ENCODE measurements at places on chromosomes 4 and X. TPM values are rescaled to one million over a fixed set of nuclear protein-coding genes. Genes with fewer than 3 reads are reported as not detected.

GRCh38 chrX:122866532-122866931 lies 317.5 kb upstream of the GRIA3 start:
- H3K27ac ChIP-seq: no peak overlapping the region
- H3K4me1 ChIP-seq: no peaks in the 10 kb centered on the region
- no peaks in the 10 kb centered on the region for H3K27me3 ChIP-seq
- no peaks in the 10 kb centered on the region for H3K36me3 ChIP-seq
- no peak for DNase-seq
- H3K4me3 ChIP-seq: no peak overlapping the region

The LEF1 gene
- 19.4 TPM for total RNA-seq

The NEUROG2 gene
- total RNA-seq: 0.09 TPM

- no peak overlapping the region for H3K4me3 ChIP-seq
- no peaks in the 10 kb centered on the region for H3K36me3 ChIP-seq
- H3K4me1 ChIP-seq: peaks cover 3% of the 10 kb centered on the region
- no peaks in the 10 kb centered on the region for H3K27me3 ChIP-seq
- DNase-seq: no peak
Observed at GRCh38 chr4:143291314-143291713, 45.4 kb upstream of the GAB1 start.

GRCh38 chr4:21742326-21742725 lies 206.2 kb downstream of the KCNIP4 start:
- no peaks in the 10 kb centered on the region for H3K4me1 ChIP-seq
- no peak for DNase-seq
- H3K27me3 ChIP-seq: no peaks in the 10 kb centered on the region
- no peak overlapping the region for H3K27ac ChIP-seq
- H3K4me3 ChIP-seq: no peak overlapping the region
- no peaks in the 10 kb centered on the region for H3K36me3 ChIP-seq

DNA sequence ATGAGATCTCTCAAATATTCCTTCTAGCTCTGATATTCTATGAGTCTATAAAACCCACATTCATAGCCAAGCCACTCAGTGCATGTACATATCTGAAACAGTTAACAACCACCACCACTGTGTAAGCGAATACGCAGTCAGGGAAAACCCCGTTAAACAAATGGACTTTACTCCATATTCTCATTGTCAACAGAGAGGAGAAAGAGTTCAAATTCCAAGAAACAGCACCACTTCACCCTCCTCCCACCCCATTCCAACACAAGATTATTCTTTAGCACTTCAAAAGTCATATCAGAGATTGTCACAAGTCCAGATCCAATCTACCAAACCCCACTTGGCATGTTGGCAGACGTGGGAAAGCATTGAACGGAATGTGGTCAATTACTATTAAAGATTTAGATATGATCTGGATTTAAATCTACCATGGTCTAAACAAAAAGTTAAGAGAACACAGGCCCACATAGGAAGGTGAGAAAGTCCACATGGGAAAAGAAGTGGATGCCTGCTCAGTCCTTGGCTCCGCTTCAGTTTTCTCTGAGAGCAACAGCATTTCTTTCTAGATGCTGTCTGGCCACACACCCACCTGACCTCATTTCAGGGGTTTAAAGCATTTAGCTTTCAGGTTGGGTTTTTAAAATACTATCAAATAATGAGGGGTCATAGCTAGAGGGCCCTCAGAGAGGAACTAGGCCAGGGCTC lies 39.8 kb upstream of the KLHL13 start:
- no peaks in the 10 kb centered on the region for H3K27me3 ChIP-seq
- H3K27ac ChIP-seq: no peak overlapping the region
- H3K4me3 ChIP-seq: no peak overlapping the region
- no peaks in the 10 kb centered on the region for H3K4me1 ChIP-seq
- no peak for DNase-seq

The CCDC160 gene
- 21.6 TPM for total RNA-seq

All from neural progenitor cell (in vitro differentiated cells).